ENCODE measurements at places on chromosomes 11 and 22.

DNA sequence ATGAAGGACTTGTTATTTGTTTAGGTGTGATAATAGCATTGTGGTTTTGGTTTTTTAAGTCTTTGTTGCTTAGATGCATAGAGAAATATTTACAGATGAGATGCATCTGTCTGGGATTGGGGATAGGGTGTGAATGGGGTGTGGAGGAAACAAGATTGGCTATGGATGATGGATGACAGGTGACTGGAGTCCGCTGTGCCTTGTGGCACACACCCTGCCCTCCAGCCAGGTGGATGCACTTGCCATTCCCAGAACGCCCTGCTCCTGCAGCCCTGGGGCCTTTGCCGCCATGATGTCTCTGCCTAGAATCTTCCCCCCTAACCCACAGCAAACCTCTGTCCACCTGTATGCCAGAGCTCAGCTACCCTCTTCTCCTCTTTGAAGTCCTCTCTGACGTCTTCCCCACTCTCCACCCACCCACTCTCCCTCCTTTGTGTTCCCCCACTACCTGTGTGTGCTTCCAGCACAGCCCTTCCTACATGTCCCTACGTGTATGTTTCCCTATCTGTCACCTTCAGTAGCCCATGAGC lies 54.7 kb downstream of the WNT11 start:
- no peak for DNase-seq

- DNase-seq = no peak
Observed at GRCh38 chr11:126190792-126191191, 20.7 kb downstream of the RPUSD4 start.

GRCh38 chr11:17526326-17526725 lies 17.9 kb downstream of the USH1C start:
- DNase-seq = no peak

DNA sequence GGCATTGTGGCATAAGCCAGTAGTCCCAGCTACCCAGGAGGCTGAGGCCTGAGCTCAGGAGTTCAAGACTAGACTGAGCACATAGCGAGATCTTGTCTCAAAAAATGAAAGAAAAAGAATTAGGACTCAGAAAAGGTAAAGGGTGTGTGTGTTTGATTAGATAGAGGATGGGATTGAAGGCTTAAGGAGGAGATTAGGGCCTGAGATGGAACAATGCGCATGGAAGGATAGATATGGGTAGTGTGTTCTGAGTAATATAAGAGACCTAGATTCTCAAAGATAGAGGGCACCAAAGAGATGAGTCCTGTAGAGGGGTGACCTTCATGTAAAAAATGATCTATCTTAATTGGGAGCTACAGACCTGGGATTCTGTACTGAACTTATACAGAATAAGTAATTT lies 17.3 kb upstream of the RAB30 start:
- DNase-seq = no peak

Measured in stimulated activated CD4-positive, alpha-beta T cell treated with anti-CD3 and anti-CD28 coated beads, Interleukin-15, amount 100 ng/mL, for 1 hour (primary cell).